ENCODE measurements at places on chromosomes 3 and 15.

- DNase-seq, result no peak
These were observed 23.0 kb downstream of the PLA2G4E start for GRCh38 chr15:41997845-41998244.

DNA sequence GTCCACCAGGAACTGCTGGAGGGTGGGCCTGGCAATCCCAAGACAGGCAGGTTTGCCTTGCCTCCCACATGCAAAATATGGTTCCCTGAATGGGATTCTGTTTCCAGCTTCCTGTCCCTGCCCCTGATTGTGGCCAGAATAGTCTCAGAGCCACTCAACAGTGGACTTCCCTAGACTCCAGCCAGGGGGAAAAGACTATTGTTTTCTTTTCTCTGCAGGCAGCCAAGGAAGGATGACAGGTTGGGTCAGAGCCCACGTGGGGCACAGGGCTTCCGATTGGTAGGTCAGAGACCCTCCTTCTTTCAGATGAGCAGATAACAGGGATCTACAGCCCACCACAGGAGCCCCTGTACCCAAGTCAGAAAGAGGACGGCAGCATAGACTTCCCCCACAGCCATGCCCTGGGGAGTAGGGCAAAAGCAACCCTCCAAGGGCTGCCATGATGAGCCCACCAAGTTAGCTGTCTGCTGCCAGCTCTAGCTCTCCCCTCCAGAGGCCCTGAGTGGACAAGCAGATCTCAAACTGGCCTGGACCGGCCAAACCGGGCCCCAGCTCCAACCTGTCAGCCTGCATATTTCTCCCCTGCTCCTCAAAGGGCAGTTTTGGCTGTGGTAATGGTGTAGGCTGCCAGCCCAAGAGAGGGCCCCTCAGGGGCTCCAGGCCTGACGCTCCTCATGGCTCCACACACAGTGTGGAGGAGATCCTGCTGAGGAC, 6.4 kb downstream of the TLR9 start:
- no peak for DNase-seq

DNA sequence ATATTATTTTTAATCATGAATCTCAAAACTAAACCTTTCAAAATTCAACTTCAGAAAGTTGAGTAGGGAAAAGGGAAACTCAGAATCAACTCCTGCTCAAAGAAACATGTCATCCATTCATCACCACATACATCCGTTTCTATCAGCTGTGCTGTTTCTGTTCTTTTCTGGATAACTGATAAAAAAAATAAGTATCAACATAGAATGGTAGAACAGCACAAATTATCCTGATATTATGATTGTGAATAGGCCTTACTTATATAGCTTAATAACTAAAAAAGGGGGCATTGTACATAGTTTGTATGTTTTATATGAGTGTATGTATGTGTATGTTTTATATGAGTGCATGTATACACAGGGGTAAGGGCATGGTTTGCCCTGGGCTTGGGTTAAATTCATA, 3.1 kb downstream of the TM4SF1 start:
- DNase-seq, result no peak

DNA sequence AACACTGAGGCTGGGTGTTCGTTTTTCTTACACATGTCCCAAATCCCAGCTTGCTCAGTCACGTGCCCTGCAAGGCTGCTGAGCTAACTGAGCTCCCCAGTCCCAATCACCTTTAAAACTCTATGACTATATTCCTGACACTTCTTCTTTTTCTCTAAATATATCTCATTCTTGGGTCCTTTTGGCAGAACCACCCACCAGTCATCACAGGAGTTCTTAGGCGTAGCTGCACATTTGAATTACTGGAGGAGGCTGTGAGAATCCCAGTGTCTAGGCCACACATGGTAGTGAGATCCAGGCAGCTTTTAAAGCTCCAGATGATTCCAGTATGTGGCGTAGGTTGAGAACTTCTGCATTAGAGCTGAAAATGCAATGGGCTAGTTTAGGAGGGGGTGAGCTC, 66.3 kb downstream of the ST8SIA2 start:
- no peak for DNase-seq

GRCh38 chr15:75174729-75175128, 27.0 kb upstream of the C15orf39 start:
- no peak for DNase-seq

- DNase-seq, result no peak
These were observed 349.4 kb upstream of the SEMA6D start for GRCh38 chr15:47367726-47368390.
